ENCODE measurements at places on chromosomes 13 and 19.
A peak's percentile ranks its signal among the peaks of the same experiment; 100 is the strongest.

DNA sequence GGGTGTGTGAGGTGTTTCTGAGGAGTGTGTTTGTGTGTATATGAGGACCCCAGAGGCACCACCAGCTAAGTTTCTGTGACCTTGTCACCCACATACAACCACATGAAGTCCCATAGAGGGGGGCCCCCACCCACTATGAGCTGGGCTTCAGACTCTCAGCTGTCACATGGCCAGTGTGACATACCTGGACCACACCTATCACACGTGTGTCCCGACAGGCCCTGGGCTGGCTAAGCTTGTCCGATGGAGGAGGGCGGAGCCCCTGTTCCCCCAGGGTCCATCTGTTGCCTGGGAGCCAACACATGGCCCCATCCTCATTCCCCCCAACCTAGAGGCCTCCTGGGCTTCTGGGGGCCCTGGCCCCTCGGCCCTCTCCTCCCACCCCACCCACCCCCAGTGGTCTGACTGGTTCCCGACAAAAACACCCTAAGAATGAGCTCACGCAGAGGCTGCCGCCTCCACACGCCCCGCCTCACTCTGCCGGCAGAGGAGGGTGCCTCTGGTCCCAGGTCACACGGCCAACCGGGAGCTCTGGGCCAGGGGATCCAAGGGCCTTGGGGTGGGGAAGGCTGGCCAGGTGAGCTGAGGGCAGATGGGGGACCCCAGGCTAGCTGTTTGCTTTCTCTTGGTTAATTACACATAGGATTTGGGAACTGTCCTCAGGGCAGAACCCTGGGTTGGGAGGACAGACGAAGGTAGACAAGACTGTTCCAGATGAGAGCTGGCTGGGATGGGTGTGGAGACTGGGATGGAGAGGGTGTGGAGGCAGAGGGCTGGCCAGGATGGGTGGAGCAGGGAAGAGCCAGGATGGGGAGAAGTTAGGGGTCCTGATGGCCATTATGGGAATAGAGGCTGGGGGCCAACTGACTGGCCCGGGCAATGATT is 4.3 kb downstream of the KLC3 start:
- no peak for DNase-seq

GRCh38 chr13:108495646-108496361 is 133.6 kb upstream of the MYO16 start:
- DNase-seq: no peak

- peak; percentile 74 for DNase-seq
These were observed 2700.2 kb downstream of the PCDH9 start for GRCh38 chr13:64529874-64530485.

DNA sequence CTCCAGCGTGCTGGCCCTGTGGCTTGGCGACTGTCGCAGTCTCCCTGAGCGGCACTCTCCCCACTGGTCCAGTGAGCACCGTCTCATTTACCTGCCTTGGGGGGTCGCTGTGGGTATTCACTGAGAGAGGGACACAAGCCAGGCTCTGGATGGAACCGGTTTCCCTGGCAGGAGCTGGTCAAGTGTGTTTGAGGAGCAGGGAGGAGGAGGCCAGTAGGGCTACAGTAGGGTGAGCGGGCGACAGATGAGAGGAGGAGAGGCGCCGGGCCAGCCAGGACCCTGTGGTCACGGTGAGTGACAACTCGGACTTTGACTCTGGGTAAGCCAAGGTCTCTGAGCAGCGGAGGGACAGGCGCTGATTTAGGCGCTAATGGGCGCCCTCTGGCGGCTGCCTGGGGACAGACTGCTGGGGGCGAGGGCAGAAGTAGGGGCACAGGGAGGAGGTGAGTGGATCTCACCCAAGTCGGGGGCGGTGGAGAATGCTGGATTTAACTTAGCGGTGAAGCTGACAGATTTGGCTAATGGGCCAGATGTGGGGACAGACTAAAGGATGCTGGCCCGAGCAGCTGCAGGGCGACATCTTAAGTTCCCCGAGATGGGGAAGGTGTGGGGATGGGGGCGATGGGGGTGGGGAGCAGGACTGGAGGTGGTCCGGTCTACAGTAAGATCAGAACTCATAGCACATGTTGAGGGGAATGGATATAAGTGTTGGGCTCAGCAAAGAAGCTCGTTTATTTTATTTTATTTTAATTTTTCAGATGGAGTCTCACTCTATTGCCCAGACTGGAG is 4.7 kb upstream of the PRMT1 start:
- DNase-seq: peak; percentile 76

GRCh38 chr13:105364191-105364590 is 1171.3 kb downstream of the EFNB2 start:
- DNase-seq: no peak

- DNase-seq: no peak
These were observed 1.1 kb downstream of the CCDC97 start for GRCh38 chr19:41311072-41311471.

- peak; percentile 66 for DNase-seq
These were observed 8.2 kb downstream of the CAPN12 start for GRCh38 chr19:38736036-38736412.

GRCh38 chr19:13803038-13803437 is 7.8 kb downstream of the ZSWIM4 start:
- DNase-seq: no peak

GRCh38 chr13:53743906-53744305 is 715.3 kb downstream of the OLFM4 start:
- peak; percentile 13 for DNase-seq

DNA sequence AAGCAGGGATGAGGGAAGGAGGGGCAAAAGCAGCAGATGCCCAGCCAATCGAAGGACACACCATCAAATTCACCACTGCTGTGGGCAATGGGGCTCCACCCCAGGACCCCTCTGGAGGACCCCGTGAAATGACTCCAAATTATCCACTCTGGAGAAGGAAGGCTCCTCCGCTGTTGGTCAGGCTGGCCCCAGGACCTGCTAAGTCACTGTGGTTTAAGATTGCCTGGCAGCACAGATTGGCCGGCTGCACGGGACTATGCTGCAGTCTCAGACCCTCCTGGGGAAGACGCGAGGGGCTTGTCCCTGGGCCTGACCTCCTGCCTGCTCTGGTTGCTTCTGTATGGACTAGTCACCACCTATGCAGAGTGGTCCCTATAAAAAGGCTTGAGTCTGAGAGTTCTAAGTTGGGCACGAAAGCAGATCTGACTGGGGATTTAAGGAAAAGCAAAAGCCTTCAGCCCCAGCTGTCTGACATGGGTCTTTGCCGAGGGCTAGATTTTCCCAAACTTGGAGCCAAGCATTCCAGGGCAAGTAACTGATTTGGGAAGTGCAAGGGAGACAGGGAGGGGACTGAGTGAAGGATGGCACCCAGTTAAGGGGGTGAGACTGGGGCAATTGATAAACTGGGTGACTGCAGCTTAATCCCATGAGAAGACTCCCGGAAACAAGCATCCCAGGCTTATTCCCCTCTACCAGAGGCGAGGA is 91.7 kb downstream of the TSHZ3 start:
- DNase-seq: no peak
